Activated CD8-positive, alpha-beta T cell treated with anti-CD3 and anti-CD28 coated beads for 36 hours (primary cell): ENCODE measurements at places on chromosomes 4 and X. TPM values are rescaled to one million over a fixed set of nuclear protein-coding genes. Genes with fewer than 3 reads are reported as not detected.

- H3K4me1 ChIP-seq, result no peaks in the 10 kb centered on the region
- H3K27me3 ChIP-seq, result peaks cover 4% of the 10 kb centered on the region
- no peaks in the 10 kb centered on the region for H3K36me3 ChIP-seq
- H3K27ac ChIP-seq, result no peak overlapping the region
- H3K4me3 ChIP-seq, result no peak overlapping the region
- no peak for DNase-seq
These were observed 744.6 kb downstream of the RPA4 start for GRCh38 chrX:97628326-97628725.

DNA sequence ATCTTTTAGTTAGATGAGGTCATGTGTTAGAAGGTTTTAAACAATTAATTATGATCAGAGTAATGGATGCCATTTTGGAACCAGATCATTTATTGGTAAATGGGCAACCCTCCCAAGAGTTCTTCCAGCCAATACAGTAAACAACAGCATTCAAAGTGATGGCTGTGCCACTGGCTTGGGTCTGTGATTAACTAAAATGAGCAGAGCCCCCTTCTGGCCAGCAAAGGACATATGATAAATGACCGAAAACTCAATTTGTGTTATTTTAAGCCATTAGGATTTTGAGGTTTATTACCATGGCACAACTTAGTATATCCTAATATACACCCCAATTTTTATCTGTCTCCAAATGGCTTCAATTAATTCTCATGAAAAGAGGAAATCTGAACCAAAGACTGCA is 90.8 kb upstream of the NPFFR2 start:
- no peak overlapping the region for H3K4me3 ChIP-seq
- DNase-seq, result no peak
- H3K27me3 ChIP-seq, result no peaks in the 10 kb centered on the region
- H3K36me3 ChIP-seq, result no peaks in the 10 kb centered on the region
- no peak overlapping the region for H3K27ac ChIP-seq

DNA sequence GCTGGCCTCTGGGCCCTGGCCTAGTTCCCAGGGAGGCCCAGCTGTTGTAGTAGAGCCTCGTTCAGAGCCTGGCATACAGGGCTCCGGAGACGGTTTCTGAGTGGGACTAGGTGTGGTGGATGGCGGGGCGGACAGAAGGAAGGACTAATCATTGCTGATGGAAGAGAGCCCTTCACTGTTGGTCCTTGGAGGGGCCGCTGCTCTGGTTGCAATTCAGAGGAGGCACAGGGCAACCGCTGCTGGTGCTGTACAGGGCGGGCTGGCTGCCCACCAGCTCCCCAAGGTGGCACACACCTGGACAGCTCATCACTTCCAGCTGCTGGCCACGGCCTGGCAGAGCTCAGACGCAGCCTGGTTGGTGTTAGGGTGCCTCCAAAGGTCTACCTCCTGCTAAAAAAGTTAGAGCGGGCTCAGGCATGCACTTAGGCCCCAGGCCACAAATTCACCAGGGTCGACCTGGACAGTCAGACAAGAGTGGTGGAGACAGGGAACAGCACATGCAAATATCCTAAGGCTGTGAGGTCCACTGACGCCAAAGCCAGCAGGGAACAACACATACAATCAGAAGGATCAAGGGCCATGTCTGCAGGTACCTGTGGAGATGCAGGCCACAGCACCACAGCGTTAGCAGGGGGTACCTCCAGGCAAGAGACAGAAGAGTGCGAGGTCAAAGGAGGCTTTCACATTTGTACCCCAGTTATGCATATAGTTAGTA is 7.5 kb upstream of the RNF4 start:
- H3K4me3 ChIP-seq, result peak overlapping the region; percentile 51
- no peaks in the 10 kb centered on the region for H3K36me3 ChIP-seq
- DNase-seq, result no peak

DNA sequence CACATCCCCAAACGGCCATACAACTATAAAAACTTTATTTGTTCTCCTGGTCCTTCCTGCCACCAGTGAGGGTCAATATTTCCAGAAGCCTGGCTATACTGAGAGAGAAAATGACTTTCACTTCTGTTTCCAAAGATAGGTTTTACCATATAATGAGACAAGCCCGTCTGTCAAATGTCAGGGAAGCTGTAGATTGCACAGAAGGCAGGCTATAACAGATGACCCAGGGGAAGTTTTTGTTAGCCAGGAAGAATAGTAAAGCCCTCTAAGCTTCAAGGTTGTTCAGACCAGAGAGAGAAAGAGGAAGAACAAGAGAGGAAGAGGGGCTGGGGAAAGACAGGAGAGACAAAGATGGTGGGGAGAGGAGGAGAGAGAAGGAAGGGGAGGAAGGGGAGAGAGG is 217.5 kb downstream of the GBA3 start:
- no peak overlapping the region for H3K27ac ChIP-seq
- no peak overlapping the region for H3K4me3 ChIP-seq
- no peaks in the 10 kb centered on the region for H3K4me1 ChIP-seq
- no peaks in the 10 kb centered on the region for H3K27me3 ChIP-seq
- no peaks in the 10 kb centered on the region for H3K36me3 ChIP-seq

DNA sequence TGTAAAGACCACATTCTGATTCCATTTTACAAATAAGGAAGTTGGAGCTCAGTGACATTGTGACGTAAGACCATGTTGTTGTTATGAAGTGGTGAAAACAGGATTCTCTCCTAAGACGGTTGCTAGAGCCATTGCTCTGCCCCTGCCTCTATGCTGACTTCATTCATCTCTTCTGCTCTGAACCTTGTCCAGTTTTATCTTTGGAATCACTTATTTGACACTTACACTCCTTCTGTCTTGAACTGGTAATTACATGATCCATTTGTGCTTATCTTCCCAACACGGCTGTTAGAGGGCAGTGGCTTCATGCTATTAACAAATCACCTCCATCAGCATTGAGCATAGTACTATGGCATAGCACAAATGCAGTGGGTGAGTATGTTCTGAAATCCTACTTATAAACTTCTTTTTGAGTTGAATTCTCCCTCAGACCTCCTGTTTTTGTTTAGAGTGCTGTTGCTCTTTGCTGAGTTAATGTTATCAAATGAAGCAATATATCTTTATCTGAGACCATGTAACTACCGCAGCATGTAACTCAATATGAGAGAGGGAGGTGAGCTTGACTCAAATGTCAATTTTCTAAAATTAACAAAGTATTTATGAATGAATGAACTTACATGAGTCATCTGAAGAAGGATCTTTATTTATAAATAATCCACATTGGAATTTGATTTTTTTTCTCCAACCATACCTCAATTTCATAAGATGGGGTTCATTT is 177.8 kb downstream of the RASL11B start:
- no peak overlapping the region for H3K27ac ChIP-seq
- H3K4me3 ChIP-seq, result no peak overlapping the region
- H3K36me3 ChIP-seq, result peaks cover 17% of the 10 kb centered on the region

- H3K27me3 ChIP-seq, result peaks cover 4% of the 10 kb centered on the region
- H3K27ac ChIP-seq, result no peak overlapping the region
- DNase-seq, result no peak
- H3K4me1 ChIP-seq, result no peaks in the 10 kb centered on the region
These were observed 147.9 kb downstream of the DCHS2 start for GRCh38 chr4:154343651-154344050.

Gene SMIM20
- total RNA-seq, result 21.3 TPM

DNA sequence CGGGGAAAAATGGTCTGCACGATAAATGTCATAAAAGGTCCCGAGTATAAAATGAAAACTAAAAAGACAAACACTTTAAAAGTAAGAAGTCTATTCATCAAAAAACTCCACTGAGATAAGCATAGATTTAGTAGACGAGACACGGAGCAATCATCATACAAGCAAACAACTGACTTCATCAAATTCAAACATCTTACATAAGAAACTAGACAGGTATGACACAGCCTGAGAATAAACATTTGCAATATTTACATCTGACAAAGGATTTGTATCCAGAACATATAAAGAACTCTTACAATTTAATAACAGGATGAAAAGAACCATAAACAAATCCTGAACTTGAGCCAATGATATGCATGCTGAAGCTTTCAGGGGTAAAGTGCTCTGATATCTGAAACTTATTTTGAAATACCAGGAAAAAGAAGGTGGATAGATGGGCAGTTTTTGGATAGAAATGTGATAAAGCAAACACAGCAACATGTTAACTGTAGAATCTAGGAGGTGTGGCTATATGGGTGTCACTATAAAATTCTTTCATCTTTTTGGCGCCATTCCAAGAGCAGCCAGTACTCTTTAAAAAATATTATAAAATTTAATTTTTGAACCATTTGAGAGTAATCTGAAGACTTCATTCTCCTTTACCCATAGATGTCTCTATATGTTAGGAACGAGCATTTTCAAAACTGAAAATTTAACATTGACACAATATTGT is 12.0 kb downstream of the MPP1 start:
- H3K27ac ChIP-seq, result no peak overlapping the region
- H3K4me1 ChIP-seq, result peaks cover 13% of the 10 kb centered on the region
- H3K36me3 ChIP-seq, result no peaks in the 10 kb centered on the region

Gene PDLIM3
- not detected for total RNA-seq

GRCh38 chr4:76874176-76874575 is 23.8 kb downstream of the SOWAHB start:
- no peaks in the 10 kb centered on the region for H3K36me3 ChIP-seq
- H3K27ac ChIP-seq, result no peak overlapping the region
- H3K4me1 ChIP-seq, result peaks cover 6% of the 10 kb centered on the region
- H3K4me3 ChIP-seq, result no peak overlapping the region
- no peak for DNase-seq

- peaks cover 40% of the 10 kb centered on the region for H3K36me3 ChIP-seq
- peak overlapping the region; percentile 80 for H3K27ac ChIP-seq
- no peak for DNase-seq
- H3K4me1 ChIP-seq, result peaks cover 74% of the 10 kb centered on the region
- H3K4me3 ChIP-seq, result peak overlapping the region; percentile 49
These were observed 95.8 kb downstream of the SH3KBP1 start for GRCh38 chrX:19791562-19791961.

GRCh38 chr4:30068234-30068633 is 651.9 kb upstream of the PCDH7 start:
- H3K4me1 ChIP-seq, result no peaks in the 10 kb centered on the region
- no peak for DNase-seq
- no peaks in the 10 kb centered on the region for H3K36me3 ChIP-seq
- H3K27ac ChIP-seq, result no peak overlapping the region
- no peak overlapping the region for H3K4me3 ChIP-seq

Gene TMPRSS11D
- total RNA-seq, result not detected

Gene CXorf65
- total RNA-seq, result 17.3 TPM

GRCh38 chr4:39036172-39036571 is 4.0 kb upstream of the TMEM156 start:
- H3K36me3 ChIP-seq, result no peaks in the 10 kb centered on the region
- H3K27ac ChIP-seq, result no peak overlapping the region
- DNase-seq, result no peak

DNA sequence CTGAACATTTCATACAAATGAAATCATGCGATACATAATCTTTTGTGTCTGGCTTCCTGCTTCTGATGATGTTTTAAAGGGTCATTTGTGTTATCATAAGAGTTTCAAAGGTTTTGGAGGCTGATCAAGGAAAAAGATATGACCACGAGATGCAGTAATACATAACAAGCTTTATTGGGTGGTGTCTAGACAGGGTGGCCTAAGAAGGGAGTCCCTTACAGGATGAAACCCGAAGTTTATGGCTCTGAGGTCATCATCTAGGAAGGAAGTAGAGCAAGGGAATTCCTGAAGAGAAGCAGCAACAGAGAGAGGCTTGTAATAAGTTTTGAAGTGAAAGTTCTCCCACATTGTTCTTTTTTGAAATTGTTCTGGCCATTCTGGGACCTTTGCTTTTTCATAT is 40.8 kb upstream of the SOD3 start:
- H3K4me1 ChIP-seq, result no peaks in the 10 kb centered on the region
- H3K4me3 ChIP-seq, result no peak overlapping the region
- peaks cover 1% of the 10 kb centered on the region for H3K27me3 ChIP-seq
- DNase-seq, result no peak
- H3K27ac ChIP-seq, result no peak overlapping the region

DNA sequence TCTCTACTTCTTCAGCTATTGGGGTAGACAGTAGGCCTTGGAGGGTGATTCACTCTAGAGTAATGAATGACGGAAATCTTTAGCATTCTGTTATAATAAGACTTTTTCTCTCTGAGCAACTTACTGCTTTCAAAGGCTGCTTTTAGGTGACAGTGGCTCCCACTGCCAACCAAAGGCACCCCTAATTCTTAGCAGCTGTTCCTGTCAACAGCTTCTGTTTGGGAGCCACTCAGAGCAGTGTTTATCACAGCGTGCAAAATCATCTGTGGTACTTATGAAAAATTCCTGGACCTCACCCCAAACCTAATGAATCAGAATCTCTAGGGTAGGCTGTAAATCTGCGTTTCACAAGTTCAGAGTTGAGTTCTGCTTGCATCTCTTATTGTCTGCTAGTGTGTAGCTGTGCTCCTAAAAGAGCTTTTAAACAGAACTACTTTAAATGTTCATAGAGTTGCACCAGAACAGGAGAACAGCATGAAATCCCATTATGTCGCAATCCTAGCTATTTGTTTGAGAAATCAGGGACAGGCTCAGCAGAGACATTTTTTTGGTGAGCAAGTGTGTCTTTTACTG is 52.8 kb upstream of the POU4F2 start:
- H3K27me3 ChIP-seq, result peaks cover 6% of the 10 kb centered on the region
- DNase-seq, result no peak
- no peak overlapping the region for H3K4me3 ChIP-seq
- H3K36me3 ChIP-seq, result no peaks in the 10 kb centered on the region
- H3K27ac ChIP-seq, result no peak overlapping the region

DNA sequence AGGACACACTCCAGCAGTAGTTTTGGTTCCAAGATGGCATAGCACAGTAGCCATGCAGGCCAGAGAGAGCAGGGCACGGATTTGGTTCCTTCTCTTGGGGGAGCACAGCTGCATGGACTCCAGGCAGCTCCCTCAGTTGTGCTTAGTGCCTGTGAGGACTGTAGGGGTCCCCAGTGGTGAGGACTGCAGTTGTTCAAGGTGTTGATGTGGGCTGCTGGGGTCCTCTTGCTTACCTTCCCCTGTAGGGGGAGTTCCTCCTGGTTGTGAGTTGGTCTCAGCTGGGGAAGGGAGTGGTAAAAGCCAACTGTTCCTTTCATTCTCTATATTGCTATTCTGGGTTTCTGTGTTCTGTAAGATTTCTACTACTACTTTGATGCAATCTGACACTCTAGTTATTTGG is 606.5 kb downstream of the MAGEB5 start:
- H3K4me1 ChIP-seq, result no peaks in the 10 kb centered on the region
- DNase-seq, result no peak
- H3K36me3 ChIP-seq, result no peaks in the 10 kb centered on the region
- H3K27ac ChIP-seq, result no peak overlapping the region
- H3K27me3 ChIP-seq, result no peaks in the 10 kb centered on the region

Gene PLAC1
- not detected for total RNA-seq

DNA sequence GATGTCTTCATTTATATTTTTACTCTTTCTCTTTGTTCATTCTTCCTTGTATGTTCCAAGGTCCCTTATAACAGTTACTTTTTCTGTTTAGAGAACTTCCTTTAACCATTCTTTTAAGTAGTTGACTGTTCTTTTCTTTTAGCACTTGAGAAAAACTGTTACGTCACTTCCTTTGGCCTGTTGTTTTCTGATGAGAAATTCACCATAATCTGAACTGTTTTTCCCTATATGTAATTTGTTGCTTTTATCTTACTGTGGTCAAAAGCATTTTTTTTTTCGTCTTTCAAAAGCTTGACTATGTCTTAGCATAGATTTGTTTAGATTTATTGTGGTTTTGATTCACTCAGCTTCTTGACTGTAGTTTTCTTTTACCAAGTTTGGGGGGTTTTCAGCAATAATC is 1660.3 kb upstream of the PCDH10 start:
- DNase-seq, result no peak
- no peaks in the 10 kb centered on the region for H3K4me1 ChIP-seq
